NCI-H2081 (cell line): ENCODE measurements at places on chromosomes 2 and 18.

GRCh38 chr2:12031866-12032265 is 285.4 kb downstream of the LPIN1 start:
- no peak for DNase-seq

DNA sequence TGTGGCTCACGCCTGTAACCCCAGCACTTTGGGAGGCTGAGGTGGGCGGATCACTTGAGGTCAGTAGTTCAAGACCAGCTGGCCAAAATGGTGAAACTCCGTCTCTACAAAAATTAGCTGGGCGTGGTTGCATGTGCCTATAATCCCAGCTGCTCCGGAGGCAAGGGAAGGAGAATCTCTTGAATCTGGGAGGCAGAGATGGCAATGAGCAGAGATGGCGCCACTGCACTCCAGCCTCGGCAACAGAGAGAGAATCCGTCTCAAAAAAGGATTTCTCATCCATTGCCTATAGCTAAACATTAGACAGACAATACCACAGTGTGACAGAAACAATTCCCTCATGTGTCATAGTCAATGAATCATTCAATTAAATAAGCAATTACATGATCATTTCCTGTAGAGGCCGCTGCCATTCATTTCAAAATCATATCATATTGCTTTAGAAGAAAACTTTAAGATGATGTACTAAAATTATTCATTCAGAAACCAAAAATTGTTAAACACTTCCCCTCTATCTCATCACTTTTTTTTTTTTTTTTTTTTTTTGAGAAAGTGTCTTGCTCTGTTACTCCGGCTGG is 69.5 kb upstream of the TGIF1 start:
- DNase-seq: no peak

- peak; percentile 55 for DNase-seq
Observed at GRCh38 chr2:88190808-88191721, 20.9 kb downstream of the THNSL2 start.

DNA sequence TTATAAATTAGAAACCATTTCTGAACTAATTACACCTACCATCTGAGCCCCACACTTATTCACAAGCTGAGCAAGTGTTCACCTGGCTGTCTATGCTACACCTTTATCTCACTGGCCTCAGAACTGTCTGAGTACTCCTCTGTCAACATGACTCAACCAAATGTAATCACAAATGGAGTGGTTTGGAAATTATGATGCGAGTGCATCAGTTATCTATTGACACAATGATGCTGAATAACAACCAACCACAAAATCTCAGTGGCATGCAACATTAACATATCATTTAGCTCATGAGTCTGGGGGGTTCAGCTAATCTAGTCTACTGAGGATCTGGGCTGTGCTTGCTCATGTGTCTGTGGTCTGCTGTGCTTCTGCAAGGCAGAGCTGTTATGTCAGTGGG is 184.2 kb upstream of the NXPH2 start:
- DNase-seq: peak; percentile 28

GRCh38 chr2:219575566-219576504 is 3.7 kb downstream of the INHA start:
- DNase-seq: no peak

DNA sequence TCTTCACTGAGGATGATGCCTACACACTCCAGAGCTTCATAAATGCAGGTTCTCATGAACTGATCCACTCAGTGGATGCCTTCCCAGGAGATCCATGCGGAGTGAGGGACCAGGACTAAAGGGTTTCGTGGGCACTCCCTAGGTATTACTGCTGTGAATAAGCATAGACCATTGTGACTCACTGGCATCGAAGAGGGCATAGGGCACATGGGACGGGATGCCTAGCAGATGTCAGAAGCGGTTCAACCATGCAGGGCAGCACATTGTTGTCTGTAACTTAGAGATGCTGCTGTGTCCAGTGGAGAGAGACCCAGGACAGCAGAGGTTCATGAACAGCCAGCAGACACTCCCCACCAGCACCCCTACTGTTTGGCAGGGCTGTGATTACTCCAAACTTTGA is 17.2 kb downstream of the GKN2 start:
- DNase-seq: no peak

DNA sequence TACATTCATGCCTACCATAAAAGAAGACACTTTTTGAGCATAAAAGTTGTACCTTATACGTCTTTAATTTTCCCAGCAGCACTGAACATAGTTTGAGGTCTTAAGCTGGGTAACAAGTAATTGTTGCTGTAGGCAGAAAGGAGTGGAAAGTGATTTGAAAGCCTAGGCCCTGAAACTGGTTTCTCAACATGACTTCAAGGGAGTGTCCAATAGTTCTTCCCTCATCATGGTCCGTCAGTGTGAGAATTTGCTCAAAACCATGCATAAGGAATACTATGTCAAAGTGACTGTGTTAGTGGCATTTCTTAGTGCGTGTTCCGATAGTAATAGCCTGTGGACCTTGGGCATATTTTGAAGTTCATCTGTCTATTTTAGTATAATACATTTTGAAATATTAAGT is 463.1 kb downstream of the PTPRM start:
- DNase-seq: no peak

GRCh38 chr2:234670806-234671205 is 173.9 kb upstream of the ARL4C start:
- no peak for DNase-seq

- no peak for DNase-seq
Observed at GRCh38 chr18:79321625-79322405, 73.9 kb upstream of the NFATC1 start.

GRCh38 chr2:71830497-71831192 is 317.0 kb downstream of the CYP26B1 start:
- DNase-seq: no peak

DNA sequence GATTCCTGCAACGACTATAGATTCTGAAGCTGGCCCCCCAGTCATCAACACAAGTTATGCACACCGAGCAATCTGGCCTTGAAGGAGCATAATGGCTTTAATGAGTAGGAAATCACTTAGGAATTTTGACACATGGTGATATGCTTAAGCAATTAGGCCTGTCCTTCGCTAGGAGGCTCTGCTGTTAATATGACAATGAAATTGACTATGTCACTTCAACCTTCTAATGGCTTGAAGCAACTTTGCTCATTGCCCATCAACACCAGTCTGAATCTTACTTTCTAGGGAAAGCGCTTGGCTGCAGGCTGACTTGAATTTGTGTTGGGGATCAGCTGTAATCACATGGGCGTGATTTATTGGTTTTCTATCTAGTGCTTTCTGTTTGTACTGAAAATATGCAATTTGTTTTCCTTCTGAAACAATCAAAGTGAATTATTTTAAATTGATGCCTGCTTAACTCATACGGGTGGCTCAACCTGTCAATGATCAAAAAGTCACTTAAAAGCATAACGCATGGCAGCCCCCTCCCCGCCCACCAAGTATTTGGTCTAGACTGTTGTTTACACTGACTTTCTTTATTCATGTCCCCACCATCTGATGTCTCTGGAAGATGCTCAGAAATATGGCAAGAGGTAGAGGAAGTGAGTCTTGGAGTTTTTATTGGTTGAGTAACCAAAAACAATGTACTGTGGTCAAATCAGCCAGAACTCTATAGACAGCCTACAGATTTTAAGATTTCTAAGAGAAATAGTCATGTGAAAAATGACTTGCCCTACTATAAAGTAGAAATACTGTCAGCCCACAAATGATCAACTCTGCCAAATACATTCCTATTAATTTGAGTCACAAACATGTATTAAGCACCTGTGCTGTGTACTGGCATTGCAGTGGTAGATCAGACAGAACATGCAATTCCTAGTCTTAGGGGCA is 344.9 kb downstream of the RBM43 start:
- DNase-seq: no peak

DNA sequence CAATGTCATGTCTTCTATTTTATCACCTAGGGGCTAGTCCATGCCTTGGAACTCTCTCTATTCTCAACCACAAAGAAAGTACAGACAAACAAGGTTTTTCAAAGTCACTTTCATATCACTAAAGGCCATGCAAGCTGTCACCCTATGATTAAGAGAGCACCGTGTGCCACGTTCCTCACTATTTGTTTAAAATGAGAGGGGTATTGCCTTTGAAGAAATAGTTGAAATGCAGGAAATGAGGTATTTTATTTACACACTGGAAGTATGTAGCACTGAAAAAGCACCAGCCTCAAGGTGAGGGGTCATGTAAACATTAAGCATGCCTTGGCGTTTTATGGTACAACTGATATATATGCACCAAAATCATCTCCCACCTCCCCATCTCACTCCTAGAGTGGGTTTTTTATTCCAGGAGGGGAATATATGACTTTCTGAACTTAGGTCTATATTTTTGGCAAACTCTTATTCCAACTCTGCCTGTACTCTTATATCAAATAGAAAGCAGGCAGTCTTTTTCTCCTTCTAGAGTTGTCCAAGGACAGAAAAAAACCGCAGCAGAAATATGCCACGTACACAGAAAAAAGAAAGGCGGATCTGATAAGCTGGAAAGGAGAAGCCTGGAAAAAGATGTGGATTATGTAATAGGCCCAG is 53.5 kb downstream of the VSNL1 start:
- DNase-seq: no peak

DNA sequence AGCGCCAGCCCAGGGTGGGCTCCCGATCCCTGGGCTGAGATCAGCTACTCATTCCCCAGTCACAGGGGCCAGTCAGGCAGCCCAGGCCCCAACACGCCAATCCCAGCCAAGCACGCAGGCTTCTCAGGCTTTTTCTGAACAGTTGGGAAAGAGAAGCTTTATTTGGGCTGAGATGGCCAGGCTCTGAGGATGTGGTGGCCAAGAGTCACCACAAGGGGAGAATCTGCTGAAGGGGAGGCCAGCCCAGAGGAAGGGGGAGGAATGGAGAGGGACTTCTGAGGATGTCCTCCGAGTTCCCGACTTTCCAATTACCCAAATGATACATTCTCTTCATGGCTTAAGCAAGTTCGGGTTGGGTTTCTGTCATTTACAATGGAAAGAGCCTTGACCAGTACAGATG is 2.8 kb upstream of the DIPK1C start:
- no peak for DNase-seq

GRCh38 chr2:235011929-235012631 is 60.3 kb downstream of the SH3BP4 start:
- DNase-seq: no peak
